ENCODE measurements at places on chromosomes 13 and 19.

DNA sequence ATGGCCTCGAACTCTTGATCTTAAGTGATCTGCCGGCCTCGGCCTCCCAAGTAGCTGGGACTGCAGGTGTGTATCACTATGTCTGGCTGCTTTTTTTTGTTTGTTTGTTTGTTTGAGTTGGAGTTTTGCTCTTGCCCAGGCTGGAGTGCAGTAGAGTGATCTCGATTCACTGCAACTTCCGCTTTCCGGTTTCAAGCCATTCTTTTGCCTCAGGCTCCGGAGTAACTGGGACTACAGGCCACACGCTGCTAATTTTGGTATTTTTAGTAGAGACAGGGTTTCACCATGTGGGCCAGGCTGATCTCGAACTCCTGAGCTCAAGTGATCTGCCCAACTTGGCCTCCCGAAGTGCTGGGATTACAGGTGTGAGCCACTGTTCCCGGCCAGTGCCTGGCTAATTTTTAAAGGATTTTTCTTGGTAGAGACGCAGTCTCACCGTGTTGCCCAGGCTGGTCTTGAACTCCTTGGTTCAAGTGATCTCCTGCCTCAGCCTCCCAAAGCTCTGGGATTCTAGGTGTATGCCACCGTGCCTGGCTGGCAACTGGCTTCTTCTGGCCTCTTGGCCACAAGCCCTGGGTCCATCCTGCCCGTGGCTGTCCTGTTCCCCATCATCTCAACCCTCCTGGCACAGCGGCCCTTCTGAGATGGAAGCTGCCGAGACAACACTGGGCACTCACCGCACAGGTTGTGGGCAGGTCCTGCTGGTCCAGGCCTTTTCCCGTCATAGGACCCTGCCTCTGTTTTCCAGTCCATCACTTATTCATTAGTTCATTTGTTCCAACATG is 11.5 kb downstream of the TECR start:
- DNase-seq = no peak

GRCh38 chr13:55440465-55441085 is 1700.1 kb upstream of the PRR20A start:
- no peak for DNase-seq

GRCh38 chr19:1019616-1019961 is 1.3 kb downstream of the TMEM259 start:
- DNase-seq = no peak

GRCh38 chr19:1634242-1634937 is 18.0 kb downstream of the TCF3 start:
- no peak for DNase-seq

- no peak for DNase-seq
These were observed 11.5 kb upstream of the CBY2 start for GRCh38 chr13:45690636-45691035.

DNA sequence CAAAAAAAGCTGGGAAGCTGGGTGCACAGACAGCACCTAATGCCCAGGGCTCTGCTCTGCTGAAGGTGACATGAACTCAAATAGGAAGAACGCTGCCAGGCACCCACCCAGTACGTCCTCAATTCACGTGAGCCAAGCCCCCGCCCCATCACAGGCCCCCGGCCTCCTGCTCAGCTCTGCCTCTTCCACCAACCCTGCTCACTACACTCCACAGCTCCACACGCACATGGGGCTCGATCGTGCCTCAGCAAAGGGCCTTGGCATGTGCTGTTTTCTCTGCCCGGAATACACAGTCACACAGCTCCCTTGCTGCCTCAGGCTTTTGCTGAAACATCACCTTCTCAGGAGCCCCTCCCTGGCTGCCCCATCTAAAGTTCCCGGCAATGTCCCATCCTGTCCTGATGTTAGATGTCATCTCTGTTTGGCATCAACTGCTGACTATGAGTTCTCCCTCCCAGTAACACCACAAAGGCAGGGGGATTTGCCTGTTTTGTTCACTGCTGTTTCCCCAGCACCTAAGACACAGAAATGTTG is 2.3 kb downstream of the ATP13A1 start:
- no peak for DNase-seq

GRCh38 chr19:46287585-46287984 is 9.3 kb upstream of the HIF3A start:
- DNase-seq = no peak

DNA sequence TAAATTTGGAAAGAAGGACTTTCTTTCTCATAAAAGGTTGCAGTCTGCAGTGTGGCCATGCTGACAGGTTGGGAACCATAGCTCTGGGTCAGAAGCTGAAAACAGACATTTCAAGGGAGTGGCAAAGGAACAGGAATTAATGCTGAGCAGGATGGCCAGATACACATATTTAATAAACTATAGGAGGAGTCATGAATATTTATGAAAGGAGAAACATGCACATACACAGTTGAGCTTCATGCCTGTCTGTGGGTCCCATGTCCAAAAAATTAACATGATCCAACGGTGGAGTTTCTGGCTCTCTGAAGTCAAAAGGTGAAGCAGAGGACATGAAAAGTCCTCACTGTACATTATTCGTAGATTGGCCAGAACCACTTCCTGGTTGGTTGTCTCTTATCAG is 2556.0 kb downstream of the PCDH9 start:
- no peak for DNase-seq

- no peak for DNase-seq
These were observed 11.3 kb downstream of the LCP1 start for GRCh38 chr13:46170687-46171086.

DNA sequence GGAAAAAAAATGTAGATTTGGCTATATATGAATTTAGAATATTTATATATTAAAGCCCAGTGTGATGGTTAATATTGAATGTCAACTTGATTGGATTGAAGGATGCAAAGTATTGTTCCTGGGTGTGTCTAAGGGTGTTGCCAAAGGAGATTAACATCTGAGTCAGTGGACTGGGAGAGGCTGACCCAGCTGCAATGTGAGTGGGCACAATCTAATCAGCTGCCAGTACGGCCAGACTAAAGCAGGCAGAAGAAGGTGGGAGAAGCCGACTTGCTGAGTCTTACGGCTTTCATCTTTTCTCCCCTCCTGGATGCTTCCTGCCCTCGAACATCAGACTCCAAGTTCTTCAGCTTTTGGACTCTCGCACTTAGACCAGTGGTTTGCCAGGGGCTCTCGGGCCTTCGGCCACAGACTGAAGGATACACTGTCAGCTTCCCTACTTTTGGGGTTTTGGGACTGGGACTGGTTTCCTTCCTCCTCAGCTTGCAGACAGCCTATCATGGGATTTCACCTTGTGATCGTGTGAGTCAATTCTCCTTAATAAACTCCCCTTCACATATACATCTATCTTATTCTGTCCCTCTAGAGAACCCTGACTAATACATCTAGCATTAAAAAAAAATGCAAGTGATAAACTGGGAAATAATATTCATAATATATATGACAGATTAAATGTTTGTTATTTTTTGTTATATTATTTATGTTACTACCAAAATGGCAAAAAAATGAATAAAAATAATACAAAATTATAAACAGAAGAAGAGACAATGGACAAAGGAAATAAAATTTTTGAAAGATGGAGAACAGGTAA is 122.4 kb downstream of the DLEU7 start:
- no peak for DNase-seq

GRCh38 chr13:63249411-63250187 is 1834.0 kb upstream of the PCDH20 start:
- DNase-seq = no peak

Measured in right kidney (tissue), 9 donors.